CD4-positive, alpha-beta T cell (primary cell): ENCODE measurements at places on chromosomes 11 and 22.

DNA sequence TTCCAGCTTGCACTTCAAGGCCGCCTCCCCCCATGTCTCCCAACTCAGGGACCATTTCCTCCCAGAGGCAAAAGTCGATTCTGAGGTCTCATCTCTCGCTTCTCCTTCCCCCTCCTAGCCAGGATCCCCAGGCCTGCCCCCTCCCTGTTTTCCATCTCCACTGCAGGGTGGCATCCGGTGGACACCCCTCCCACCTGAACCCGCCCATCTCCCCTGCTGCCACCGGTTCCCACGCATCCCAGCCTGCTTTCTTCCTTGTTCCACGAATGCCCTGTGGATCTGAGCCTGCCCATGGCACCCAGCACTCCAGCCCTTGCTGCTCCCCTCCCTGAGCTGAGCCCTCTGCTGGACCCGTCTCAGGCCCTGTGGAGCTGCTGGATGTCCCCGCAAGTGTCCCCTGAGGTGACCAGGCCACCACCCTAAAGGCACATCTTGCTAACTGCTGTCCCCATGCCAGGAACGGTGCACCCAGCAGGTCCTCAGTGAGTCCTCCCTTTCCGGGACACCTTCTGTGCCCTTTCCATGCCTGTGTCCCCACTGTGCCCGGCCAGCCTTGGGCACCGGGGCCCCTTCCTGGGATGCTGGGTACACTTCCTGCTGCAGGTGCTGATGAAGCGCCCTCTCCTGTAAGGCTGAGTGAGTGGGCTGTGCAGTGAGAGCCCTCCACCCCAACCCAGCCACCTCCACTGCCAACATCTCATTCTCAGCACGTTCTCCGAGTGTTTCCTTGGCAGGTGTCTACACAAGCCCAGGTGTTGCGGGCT is 936 bp downstream of the IL17REL start:
- H3K4me1 ChIP-seq: peaks cover 55% of the 10 kb centered on the region
- no peak overlapping the region for H3K27ac ChIP-seq
- no peak overlapping the region for H3K4me3 ChIP-seq
- peaks cover 26% of the 10 kb centered on the region for H3K27me3 ChIP-seq
- no peaks in the 10 kb centered on the region for H3K36me3 ChIP-seq

DNA sequence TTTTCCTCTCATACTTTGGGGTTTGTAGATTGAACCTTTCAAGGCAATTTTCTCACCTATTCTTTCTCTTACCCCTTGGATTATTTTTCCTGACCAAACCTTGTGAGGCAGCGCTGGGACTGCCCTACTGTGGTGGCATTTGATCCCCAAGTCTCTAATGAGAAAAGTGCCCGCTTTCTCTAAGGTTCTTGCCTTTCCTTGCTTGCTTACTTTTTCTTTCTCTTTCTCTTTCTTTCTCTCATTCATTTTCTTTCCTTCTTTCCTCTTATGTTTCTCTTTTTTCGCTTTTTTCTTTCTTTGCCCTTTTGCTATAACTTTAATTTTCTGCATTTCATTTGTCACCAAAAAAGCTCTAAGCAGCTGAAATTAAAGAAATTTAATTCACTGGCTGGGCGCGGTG is 40.7 kb upstream of the ADSL start:
- no peak for DNase-seq
- H3K27me3 ChIP-seq: no peaks in the 10 kb centered on the region
- H3K4me3 ChIP-seq: no peak overlapping the region

- H3K27me3 ChIP-seq: no peaks in the 10 kb centered on the region
- H3K4me3 ChIP-seq: no peak overlapping the region
- H3K36me3 ChIP-seq: no peaks in the 10 kb centered on the region
- no peak overlapping the region for H3K27ac ChIP-seq
- H3K4me1 ChIP-seq: no peaks in the 10 kb centered on the region
- DNase-seq: no peak
Observed at GRCh38 chr11:86418106-86418505, 43.4 kb downstream of the CCDC81 start.

- DNase-seq: no peak
- no peak overlapping the region for H3K4me3 ChIP-seq
- H3K36me3 ChIP-seq: no peaks in the 10 kb centered on the region
- H3K27ac ChIP-seq: no peak overlapping the region
Observed at GRCh38 chr11:12733091-12733490, 58.9 kb downstream of the TEAD1 start.

- no peaks in the 10 kb centered on the region for H3K4me1 ChIP-seq
- no peak overlapping the region for H3K27ac ChIP-seq
- H3K36me3 ChIP-seq: no peaks in the 10 kb centered on the region
- DNase-seq: no peak
- H3K4me3 ChIP-seq: no peak overlapping the region
Observed at GRCh38 chr11:11756718-11757117, 85.1 kb upstream of the USP47 start.

DNA sequence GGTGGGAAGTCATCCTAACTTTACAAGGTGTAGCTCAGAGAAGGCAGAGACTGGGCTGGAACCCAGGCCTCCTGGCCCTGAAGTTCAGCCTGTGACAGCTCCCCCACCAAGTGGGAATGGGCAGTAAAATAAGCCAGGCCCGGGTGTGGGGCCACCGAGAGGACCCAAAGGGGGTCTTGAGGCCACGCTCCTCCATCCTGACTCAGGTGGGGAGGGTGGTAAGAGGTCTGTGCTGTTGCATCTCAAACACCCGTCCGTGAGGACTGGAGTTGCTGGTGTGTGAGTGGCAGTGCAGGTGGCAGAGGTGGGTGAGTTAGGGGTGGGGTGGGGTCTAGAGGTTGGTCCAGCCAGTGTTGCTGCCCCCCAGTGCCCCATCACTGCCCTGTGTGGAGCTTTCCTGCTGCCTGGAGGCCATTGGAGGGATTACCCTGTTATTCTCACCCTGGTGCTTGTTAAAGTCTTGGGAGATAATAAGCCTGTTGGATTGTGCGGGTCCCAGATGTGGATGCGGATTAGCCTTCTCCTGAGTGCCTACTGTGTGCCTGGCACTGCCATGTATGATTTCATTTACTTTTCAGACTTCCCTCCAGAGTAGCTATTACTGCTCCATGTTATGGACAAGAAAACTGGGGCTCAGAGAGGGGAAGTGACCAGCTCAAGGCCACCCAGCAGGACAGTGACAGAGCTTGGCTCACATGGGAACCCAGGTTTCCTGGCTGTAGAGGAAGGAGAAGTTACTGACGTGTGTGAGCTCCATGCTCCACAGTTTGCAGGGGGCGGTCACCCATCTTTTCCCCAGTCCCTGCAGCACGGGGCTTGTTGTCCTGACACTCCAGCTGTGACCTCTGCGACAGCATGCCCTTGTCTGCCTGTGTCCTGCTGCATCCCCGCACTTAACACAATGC is 12.9 kb downstream of the SERPINH1 start:
- no peak overlapping the region for H3K27ac ChIP-seq
- DNase-seq: no peak
- H3K4me3 ChIP-seq: no peak overlapping the region
- no peaks in the 10 kb centered on the region for H3K27me3 ChIP-seq

- no peak within 1 kb of the TSS for H3K4me3 ChIP-seq
- H3K36me3 ChIP-seq: no peaks in the 10 kb centered on the region
- no peak within 1 kb of the TSS for H3K27ac ChIP-seq
- DNase-seq: no peak
- no peaks in the 10 kb centered on the region for H3K4me1 ChIP-seq
Observed at GRCh38 chr11:33375688-33376311, 118.6 kb downstream of the HIPK3 start.

DNA sequence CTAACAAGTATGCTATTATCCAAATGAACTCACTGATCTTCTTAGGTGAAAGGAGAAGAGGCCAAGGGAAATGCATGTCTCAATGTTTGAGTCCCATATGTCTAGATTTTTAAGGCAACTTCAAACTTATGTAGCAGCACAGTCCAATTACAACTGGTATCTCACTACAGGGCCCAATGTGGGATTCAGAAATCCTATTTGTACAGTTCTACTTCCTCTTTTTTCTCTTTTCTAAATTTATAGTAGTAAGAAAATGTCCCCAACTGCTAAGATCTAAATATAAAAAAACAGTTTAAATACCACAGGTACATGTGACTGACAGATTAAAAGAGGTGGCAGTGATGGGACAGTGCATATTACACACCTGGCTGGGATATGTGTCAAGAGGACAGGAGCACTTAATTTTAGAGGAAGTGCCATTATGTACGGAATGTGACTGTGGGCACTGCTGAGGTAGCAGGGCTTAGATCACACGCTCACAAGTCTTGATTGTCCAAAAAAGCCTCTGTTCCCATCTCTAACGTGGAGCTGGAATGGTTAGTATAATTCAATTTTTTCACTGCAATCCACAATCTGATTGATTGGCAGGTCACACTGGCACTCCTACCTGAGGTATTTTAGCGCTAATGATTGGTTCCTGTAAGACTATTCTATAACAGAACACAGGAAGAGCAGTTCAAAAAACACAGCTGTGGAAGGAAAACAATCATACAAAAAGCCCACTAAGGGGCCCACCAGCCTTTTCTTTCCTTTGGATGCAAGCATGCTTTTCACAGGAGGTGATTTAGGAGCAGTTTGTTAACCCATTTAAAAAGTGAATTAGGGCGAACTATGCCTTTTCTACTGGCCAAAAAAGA is 34.6 kb downstream of the APOL5 start:
- no peak overlapping the region for H3K4me3 ChIP-seq
- no peaks in the 10 kb centered on the region for H3K27me3 ChIP-seq
- no peaks in the 10 kb centered on the region for H3K4me1 ChIP-seq
- H3K36me3 ChIP-seq: no peaks in the 10 kb centered on the region
- no peak overlapping the region for H3K27ac ChIP-seq

DNA sequence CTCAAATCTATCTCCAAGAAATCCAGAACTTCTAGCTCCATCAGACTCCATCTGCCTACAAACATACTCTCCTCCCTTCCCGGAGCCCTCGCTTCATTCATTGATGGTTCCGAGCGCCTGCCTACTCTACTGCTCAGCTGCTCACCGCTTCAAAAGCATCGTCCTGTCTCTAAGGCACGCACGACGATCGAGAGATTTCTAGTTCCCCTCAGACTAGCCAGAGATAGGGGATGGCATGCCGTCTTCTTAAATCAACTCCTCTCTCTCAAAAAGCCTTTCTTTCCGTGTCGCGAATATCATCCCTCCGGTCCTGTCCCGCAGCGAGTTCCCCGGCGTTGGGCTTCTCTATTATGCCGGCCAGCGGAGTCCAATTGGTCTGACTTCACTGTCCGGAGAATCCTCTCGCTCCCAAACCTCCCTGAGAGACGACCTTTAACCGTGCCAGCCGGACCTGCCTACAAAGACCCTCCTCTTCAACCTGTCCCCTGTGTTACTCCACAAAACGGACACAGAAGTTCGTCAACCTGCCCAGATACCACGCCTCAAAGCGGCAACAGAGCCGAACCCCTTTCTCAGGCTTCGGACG is 592 bp downstream of the EEF1G start:
- peak overlapping the region; percentile 82 for H3K4me3 ChIP-seq
- H3K27me3 ChIP-seq: no peaks in the 10 kb centered on the region
- DNase-seq: no peak
- H3K36me3 ChIP-seq: peaks cover 61% of the 10 kb centered on the region
- H3K4me1 ChIP-seq: peaks cover 48% of the 10 kb centered on the region

- no peaks in the 10 kb centered on the region for H3K36me3 ChIP-seq
- no peaks in the 10 kb centered on the region for H3K4me1 ChIP-seq
- no peak overlapping the region for H3K27ac ChIP-seq
- no peak overlapping the region for H3K4me3 ChIP-seq
Observed at GRCh38 chr22:36595940-36596339, 67.0 kb upstream of the EIF3D start.

GRCh38 chr11:22991196-22991595 is 130.9 kb upstream of the CCDC179 start:
- no peaks in the 10 kb centered on the region for H3K27me3 ChIP-seq
- H3K27ac ChIP-seq: no peak overlapping the region
- no peaks in the 10 kb centered on the region for H3K36me3 ChIP-seq
- no peaks in the 10 kb centered on the region for H3K4me1 ChIP-seq
- no peak for DNase-seq
- no peak overlapping the region for H3K4me3 ChIP-seq

GRCh38 chr11:72629266-72629665 is 45.0 kb downstream of the PDE2A start:
- H3K27me3 ChIP-seq: no peaks in the 10 kb centered on the region
- no peaks in the 10 kb centered on the region for H3K4me1 ChIP-seq
- H3K27ac ChIP-seq: no peak overlapping the region

- H3K27ac ChIP-seq: no peak overlapping the region
- no peak for DNase-seq
- peaks cover 91% of the 10 kb centered on the region for H3K36me3 ChIP-seq
- H3K4me3 ChIP-seq: no peak overlapping the region
- no peaks in the 10 kb centered on the region for H3K27me3 ChIP-seq
- peaks cover 28% of the 10 kb centered on the region for H3K4me1 ChIP-seq
Observed at GRCh38 chr22:36145881-36146280, 14.7 kb downstream of the APOL3 start.

- no peaks in the 10 kb centered on the region for H3K27me3 ChIP-seq
- DNase-seq: no peak
- no peak overlapping the region for H3K4me3 ChIP-seq
- H3K4me1 ChIP-seq: peaks cover 9% of the 10 kb centered on the region
- no peak overlapping the region for H3K27ac ChIP-seq
- no peaks in the 10 kb centered on the region for H3K36me3 ChIP-seq
Observed at GRCh38 chr22:50705851-50706351, 32.1 kb upstream of the ACR start.
